COR-L47 (cell line): ENCODE measurements at places on chromosomes 12 and 14.

GRCh38 chr12:123805173-123805572, 43.1 kb downstream of the DNAH10 start:
- no peak for DNase-seq

DNA sequence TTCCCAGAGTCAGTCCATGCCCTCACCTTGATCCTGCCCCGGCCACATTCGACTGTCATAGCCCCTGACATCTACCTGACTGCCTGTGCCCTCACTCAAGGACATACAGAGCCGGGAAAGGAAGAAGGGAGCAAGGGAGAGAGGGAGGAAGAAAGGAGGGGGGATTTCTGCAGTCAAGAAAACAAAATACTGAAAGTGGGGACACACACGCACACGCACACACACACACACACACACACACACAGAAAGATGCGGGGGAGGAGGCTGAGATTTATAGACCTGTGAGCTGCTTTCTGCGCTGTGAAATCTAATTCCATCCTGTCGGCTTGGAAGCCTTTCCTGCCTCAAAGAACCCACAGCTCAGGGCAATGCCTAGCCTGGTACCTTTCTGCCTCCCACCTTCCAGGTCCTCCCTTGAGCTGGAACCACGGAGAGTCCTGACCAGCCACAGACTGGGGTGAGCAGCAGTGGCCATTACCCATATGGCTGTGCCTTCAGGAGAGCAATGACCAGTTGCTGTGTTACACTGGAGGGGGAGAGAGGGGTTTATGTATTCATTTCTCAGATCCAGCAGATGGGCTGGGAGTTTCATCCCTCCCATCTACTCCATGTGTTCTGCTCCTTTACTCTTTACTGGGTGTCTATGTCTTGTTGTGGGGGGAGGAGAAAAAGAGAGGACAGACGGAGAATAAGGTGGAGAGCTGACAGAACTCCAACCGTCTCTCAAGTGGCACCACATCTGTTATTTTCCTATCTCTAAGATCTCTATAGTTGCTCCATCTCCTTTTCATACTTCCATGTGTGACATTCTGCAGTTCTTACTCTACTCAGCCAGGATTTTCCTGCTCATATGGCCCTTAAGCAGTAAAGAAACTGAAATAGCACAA, 12.9 kb downstream of the C14orf93 start:
- no peak for DNase-seq

DNA sequence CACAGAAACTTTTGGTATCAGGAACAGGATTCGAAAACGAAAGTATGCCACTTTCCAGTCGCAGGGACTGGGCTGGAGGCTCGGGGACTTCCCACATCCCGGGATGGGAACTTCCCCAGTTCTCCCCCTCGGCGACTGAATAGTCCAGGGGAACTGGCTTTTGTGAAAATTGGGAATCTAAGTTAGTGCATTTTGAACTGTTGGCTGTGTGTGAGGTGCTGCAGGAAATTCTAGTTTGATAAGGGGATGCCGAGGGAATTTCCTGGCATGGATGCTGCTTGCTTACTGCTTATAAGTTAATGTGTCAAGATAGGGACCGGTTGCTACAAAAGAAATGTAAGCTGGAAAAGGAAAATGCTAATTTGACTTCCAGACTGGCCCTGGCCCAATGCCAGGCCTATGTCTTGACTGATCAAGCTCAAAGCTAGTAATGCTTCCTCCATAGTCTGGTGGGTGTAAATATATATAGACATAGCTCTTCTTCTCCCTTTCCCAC, 73.4 kb upstream of the EIF5 start:
- peak; percentile 30 for DNase-seq

- peak; percentile 13 for DNase-seq
Measured at GRCh38 chr12:101608301-101609133, 13.7 kb downstream of the MYBPC1 start.

DNA sequence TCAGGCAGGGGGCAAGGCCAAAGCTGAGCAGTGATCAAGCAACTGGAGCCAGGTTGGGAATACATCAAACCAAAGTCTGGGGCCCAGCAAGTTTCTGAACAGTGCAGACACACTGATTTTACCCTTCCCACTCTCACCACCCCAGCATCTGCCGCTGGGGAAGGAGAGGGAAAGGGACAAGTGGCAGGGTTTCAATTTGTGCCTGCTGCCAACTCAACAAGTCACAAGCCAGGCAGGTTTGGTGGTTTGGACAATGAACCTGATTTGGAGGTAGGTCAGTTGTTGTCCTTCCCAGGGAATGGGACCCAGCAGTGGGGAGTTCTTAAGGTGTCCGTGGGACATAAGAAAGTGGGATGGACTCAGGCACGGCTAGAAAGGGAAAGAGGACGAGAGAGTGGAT, 151.9 kb upstream of the NOS1 start:
- no peak for DNase-seq

GRCh38 chr14:102969901-102970300, 47.4 kb downstream of the AMN start:
- no peak for DNase-seq

DNA sequence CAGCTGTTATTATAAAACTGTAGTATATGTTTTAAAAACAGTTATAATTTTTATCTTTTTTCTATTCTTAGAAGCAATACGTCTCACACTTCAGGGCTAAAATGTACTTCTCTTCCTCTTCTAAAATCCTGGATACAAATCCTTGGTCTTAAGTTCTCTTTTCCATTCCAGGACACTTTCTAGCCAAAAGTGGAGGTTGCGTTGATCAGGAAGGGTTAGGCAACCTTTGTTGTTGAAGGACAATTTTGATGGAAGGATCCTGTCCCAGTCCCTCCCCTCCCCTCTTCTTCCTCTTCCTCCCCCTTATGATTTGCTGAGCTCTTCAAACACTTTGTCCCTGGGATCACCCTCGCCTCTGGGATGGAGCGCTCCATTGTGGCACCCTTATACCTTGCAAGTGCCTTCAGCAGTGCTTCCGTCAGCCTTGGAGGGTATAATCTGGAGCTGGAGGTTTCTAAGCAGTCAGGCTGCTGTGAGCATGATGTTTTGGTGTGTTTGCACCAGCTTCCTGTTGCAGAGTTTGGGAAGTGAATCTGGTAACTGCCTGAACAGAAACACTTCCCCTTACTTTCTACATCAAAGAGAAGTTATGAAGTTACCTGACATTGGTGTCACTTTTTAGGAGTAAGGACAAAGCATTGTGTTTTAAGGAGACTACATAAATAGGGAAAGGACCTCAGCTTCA, 87.4 kb upstream of the SLC38A2 start:
- no peak for DNase-seq

DNA sequence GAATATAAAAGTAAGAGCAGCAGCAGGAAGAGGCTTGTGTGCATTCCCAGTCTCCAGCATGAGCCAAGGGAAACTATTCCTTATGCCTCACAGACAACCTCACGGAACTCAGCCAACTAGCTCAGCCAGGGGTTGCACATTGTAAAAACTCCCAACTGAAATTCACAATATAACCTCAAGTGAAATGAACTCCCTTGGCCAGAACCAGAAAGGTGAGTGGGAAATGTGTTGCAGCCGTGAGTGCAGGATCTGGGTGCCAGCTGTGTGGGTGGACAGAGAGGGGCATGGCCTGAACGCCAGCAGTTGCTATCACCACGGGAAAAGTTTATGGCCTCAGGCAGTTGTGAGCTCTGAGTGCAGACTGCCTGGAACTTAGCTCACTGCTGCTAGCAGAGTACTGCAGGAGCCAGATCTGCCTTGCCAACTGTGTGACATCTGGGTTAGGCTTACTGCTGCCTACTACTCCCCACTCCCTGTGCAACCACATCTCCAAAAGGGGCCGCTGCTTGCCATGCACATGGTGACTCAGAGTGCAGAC, 2.3 kb upstream of the CLEC1A start:
- DNase-seq = no peak

DNA sequence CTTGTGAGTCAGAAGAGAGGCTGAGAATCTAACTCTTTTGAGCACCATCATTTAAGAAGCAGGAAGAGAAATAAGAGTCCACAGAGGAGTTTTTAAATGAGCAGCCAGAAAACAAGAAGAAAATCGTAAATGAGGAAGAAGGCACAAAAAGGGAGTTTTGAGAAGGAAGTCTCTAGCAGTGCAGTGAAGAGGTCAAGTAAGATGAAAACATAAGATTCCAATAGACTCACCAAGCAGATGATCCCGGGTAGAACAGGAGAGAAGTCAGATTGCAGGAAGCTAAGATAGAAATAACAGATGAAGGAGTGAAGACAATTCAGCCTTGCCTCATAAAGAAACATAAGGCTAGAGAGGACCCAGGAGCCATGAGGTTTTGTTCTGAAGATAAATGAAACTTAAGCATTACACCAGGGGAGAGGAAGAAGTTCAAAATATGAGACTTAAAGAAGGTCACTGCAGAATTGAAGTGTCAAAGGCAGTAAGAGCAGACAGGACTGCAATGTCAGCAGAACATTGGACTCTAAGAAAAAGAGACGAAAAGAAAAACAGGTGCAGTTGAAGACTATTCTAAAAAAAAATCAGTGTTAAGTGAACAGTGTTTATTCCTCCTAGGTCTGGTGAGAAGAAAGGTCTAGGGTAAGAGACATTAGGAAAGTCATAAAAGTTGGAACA, 229.0 kb downstream of the SEC23A start:
- DNase-seq = no peak

DNA sequence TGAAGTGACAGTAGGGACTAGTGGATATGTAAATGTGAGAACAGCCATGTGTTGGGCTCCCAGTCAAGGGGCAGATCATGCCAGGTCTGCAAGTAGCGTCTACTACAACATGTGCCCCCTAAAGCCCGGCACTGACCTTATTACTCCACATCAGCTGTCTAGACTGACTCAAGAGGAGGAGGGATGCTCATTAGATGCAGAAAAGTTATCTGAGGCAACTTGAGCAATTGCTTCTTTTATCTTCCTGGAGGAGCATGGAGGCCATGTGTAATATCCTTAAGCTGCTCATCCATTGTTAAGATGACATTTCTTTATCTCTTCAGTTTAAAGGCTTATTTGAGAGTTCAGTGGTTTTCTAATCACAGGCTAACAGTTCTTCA, 404.7 kb upstream of the FLRT2 start:
- no peak for DNase-seq
